ENCODE measurements at places on chromosomes 1 and 21. TPM values are rescaled to one million over a fixed set of nuclear protein-coding genes. Genes with fewer than 3 reads are reported as not detected.

The DCAF8 gene
- total RNA-seq = 47.9 TPM

The MANEAL gene
- 26.8 TPM for total RNA-seq

The SLC2A5 gene
- total RNA-seq = 1.2 TPM

The OR14A16 gene
- not detected for total RNA-seq

The RORC gene
- total RNA-seq = under 0.01 TPM

The MFAP2 gene
- 5.9 TPM for total RNA-seq

The DNMT3L gene
- not detected for total RNA-seq

The GNG4 gene
- total RNA-seq = 46.7 TPM

The DPT gene
- total RNA-seq = 0.49 TPM

The CRYAA gene
- not detected for total RNA-seq

The CCDC27 gene
- total RNA-seq = not detected

The PDPN gene
- 7.4 TPM for total RNA-seq

The DENND2C gene
- 1.5 TPM for total RNA-seq

The FHAD1 gene
- total RNA-seq = 1.7 TPM

The RNF19B gene
- total RNA-seq = 31.5 TPM

The OR6N1 gene
- total RNA-seq = not detected

The ATP1A1 gene
- total RNA-seq = 98.8 TPM

The OPTC gene
- total RNA-seq = not detected

The AGT gene
- total RNA-seq = 6.4 TPM

The CHD1L gene
- total RNA-seq = 10.3 TPM

The OR10Z1 gene
- not detected for total RNA-seq

The CHI3L2 gene
- total RNA-seq = 0.49 TPM

The PTTG1IP gene
- 63.2 TPM for total RNA-seq

The OR6F1 gene
- total RNA-seq = not detected

The SYT14 gene
- total RNA-seq = 41.6 TPM

The S100A1 gene
- 2.2 TPM for total RNA-seq

The SPRR2G gene
- not detected for total RNA-seq

The RGS8 gene
- total RNA-seq = 11.3 TPM

The THEM4 gene
- 4.2 TPM for total RNA-seq

The FAM72B gene
- total RNA-seq = 0.49 TPM

The PRR9 gene
- total RNA-seq = 0.49 TPM

The FOXO6 gene
- total RNA-seq = 13.0 TPM

The AADACL4 gene
- total RNA-seq = not detected

The RHD gene
- total RNA-seq = 0.25 TPM

The PCP4 gene
- 5.2 TPM for total RNA-seq

The CSF3R gene
- total RNA-seq = 2.0 TPM

The WDR26 gene
- 79.4 TPM for total RNA-seq

Data from temporal lobe (tissue), 4 donors.